ENCODE measurements at places on chromosomes 5 and 9.

- DNase-seq: no peak
Measured at GRCh38 chr5:83331842-83332241, 139.7 kb upstream of the VCAN start.

DNA sequence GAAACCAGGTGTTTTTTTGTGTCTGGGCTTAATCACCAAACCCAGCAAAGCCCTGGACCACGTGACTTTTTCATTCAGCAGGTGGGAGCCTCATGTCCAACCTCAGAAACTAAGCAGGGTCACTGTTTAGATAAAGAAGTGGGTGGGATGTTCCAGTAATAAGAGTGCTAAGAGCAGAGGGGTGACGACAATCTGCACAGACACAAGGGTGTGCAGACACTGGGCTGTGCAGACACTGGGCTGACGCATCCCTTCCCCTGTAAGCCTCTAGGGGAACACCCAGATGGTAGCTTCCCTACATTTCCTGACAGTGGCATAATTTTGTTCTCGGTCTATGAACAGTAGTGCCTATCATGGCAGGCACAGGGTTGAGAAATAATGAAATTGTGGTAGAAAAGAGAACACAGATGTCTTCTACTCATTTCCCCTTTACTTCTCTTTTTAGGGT, 85.1 kb downstream of the SAXO1 start:
- no peak for DNase-seq

DNA sequence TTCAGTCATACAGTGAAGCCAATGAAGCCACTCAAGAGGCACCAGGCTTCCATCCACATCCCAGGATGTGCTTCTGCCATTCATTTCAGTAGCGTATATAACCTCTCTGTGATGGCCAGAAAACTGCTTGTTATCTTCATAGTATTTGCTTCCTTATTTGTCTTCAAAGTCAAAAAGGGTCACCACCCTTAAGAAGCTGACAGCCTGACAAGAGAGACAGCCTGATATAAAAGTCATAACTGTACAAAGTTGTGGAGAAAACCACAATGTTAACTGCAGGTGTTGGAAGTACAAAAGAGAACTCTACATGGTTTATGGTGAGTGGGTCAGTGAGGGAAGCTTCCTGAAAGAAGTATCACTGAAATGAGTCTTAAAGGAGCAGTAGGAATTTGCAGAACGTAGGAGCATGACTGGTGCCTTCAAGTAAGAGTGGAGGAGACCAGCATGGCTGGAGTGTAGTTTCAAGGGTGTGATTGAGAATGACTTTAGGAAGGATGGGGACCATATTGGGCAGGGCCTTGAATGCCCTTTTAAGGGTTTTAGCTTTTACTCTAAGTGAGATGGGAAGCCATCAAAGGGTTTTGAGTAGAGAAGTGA, 33.7 kb downstream of the NIM1K start:
- no peak for DNase-seq

- DNase-seq: no peak
Measured at GRCh38 chr9:126261584-126262356, 64.9 kb upstream of the MVB12B start.

- no peak for DNase-seq
Measured at GRCh38 chr5:160500786-160501779, 79.4 kb downstream of the PTTG1 start.

- no peak for DNase-seq
Measured at GRCh38 chr5:107783551-107783950, 112.8 kb upstream of the EFNA5 start.

DNA sequence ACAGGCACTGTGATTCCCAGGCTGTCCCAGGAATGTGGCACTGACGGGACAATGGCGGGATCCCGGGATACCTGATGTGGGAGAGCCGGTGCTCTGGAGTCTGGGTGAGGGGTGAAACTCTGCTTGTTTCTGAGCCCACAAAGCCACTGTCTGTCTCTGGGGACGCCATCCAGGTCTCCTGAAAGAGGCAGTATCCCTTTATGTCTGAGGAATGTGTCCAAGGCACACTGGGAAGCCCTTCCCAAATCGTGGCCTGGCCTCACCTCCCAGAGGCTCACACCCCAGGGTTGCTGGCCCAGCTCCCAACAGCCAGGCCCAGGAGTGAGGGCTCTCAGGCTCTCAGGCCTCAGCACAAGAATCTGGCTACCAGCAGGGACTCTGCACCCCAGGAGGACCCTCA, 27.1 kb downstream of the ORM2 start:
- no peak for DNase-seq

- no peak for DNase-seq
Measured at GRCh38 chr9:2729721-2730120, 12.4 kb downstream of the KCNV2 start.

- no peak for DNase-seq
Measured at GRCh38 chr5:74643111-74643562, 2.6 kb upstream of the ENC1 start.

- no peak for DNase-seq
Measured at GRCh38 chr5:157165261-157165660, 803 bp downstream of the GARIN3 start.

- DNase-seq: no peak
Measured at GRCh38 chr5:120375248-120375647, 88.9 kb upstream of the PRR16 start.

DNA sequence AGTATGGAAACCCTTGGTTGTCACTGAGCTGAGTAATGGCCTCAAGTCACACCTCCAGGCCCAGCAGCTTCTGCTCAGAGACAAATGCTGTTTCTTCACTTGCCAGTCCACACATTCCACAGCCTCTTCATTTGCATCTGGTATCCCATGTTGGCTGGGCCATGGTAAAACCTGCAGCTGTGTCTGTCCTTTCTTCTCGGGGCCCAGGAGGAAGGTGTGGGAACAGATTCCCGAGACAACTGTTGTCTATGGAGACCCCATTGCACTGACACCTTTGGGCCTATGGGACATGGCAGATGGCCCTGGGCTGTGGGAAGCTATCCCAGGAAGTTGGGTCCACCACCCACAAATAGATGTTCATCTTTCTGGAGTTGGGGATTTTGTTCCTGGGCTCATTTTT, 85.1 kb downstream of the MACROH2A1 start:
- no peak for DNase-seq

DNA sequence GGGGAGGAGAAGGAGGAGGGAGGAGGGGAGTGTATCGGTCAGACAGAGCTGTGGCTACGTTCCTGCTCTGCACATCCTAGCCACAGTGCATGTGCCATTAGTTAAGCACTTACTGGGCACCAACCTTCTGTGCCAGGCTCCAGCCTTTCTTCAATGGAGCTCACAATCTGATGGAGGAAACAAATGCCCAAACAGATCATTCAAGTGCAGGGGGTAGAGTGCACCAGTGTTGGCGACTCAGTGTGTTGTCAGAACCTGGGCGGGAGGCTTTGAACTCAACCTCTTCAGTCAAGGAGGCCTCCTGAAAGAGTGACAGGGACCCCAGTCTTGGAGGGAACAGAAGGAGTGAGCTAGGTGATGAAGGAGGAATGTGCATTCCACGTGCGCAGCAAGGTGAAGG, 51.9 kb upstream of the SHB start:
- DNase-seq: no peak
